ENCODE measurements at places on chromosomes 4 and X.

DNA sequence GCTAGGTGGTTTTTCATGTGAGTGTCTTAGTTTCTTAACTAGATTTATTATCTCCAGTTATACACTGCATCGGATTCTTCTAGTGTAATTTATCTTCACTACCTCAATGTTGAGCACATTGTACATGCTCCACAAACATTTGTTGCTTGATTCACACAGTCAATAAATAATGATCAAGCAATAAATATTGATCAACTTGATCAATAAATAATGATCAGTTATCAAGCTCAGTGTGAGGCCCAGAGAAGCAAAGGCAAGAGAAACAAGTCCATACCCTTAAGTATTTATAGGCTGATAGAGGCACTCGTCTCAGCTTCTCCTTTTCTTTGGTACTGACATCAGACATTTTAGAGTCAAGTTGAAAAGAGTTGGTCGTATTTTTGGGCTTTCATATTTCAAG lies 5.1 kb upstream of the VBP1 start:
- no peak for DNase-seq

GRCh38 chr4:108060164-108060563 lies 70.5 kb downstream of the HADH start:
- no peak for DNase-seq

GRCh38 chr4:77360451-77360850 lies 203.4 kb downstream of the CCNG2 start:
- no peak for DNase-seq

- no peak for DNase-seq
These were observed 1.8 kb upstream of the DOCK11 start for GRCh38 chrX:118493653-118494297.

DNA sequence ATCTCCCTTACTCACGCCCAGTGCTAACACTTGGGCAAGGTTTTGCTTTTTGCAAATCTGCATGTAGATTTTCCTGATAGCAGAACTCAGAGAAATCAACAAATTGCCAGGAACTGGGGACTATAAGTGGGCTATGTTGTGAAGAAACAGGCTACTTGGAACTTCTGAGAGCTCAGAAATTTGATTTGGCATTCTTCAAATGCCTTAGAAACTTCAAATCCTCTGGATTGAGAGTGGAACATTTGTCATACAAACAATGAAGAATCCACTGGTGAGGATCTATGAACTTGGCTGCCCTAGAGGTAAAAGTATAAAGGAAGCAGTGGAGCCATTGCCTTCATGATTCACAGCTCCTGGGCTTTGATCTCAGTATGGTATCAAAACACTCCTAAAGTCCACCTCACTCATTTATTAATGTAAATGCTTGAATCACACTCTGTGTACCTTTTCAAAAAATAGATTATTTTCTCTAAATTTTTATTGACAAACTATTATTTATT lies 126.0 kb downstream of the GLRA3 start:
- DNase-seq = no peak

DNA sequence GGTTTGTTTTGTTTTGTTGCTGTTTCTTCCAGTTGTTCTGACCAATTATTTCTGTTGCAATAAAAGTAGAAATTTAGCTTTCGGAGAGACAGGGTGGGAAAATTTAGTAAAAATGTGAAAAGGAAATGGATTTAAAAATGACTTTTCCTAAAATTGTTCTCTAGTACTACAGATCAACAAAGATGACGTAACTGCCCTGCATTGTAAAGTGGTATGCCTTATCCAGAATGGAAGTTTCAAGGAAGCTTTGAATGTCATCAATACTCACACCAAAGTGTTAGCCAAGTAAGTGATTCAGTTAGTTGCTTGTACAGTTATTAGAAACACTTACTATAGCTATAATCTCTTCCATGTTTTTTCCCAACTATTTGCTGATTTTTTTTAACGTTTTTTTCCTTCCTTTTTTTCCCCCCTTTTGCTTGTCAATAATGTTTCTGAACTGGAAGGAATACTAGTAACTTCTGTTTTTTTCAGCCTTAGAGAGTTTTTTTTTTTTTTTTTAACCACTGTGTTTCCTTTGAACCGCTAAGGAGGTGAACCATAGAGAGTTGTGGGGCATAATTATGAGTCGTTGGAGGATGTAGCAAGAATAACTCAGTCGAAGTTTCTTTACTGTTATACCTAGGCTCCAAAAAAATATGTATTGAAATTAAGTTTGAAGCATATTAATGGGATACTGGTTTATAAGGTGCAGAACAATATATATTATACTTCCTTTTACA lies 2.2 kb downstream of the SRP72 start:
- no peak for DNase-seq

DNA sequence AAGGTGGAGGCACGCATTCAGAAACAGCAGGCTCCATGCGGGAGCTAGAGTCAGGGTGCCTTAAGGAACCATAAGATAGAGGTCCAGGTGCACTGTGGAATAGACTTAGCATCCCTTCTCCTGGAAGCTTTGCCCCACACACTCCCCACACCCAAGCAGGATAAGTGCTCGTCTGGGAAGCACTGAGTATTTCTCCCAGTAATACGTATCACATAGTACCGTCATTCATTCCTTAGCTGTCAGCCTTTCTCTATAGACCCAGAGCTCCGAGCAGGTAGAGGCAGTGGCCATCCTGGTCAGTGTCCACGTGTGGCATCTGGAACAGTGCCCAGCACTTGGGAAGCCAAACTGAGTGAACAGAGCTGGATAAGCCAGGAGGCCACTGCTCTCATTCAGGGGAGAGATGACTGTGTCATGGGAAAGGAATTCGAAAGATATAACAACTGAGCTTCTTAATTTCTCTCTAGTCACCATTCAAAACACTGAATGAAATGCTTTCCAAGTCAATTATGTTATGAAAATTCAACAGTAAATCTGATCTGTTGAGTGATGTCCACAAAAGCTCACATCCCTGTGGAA lies 9.9 kb downstream of the APBB2 start:
- no peak for DNase-seq

GRCh38 chr4:186621959-186622553 lies 66.7 kb upstream of the MTNR1A start:
- DNase-seq = no peak

GRCh38 chr4:182179105-182179504 lies 64.1 kb upstream of the TENM3 start:
- no peak for DNase-seq

GRCh38 chrX:119870626-119871131 lies 854 bp downstream of the RNF113A start:
- no peak for DNase-seq

GRCh38 chr4:66034262-66034661 lies 364.0 kb upstream of the EPHA5 start:
- no peak for DNase-seq

GRCh38 chr4:57418133-57418532 lies 307.9 kb upstream of the IGFBP7 start:
- no peak for DNase-seq

GRCh38 chrX:136115126-136115903 lies 32.0 kb upstream of the FHL1 start:
- DNase-seq = no peak

- no peak for DNase-seq
These were observed 101.0 kb downstream of the ATP11C start for GRCh38 chrX:139831675-139832456.

DNA sequence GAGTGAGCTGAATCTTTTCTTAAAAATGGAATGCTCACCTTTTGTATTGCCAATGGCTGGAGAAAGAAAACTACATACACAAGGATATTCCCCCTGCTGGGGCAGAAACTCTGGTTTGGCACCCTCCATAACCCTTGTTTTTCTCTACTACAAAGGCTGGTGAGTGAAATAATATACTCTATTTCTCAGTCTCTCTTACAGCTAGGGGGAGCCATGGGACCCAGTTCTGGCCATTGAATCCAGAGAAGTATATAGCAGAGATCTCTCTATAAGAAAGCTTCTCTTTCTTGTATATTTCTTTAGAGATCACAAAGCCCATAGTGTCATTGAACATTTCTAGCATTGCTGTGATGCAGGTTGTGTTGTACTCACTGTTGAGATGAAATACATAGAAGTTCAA lies 49.8 kb downstream of the SMPX start:
- DNase-seq = no peak

- DNase-seq = no peak
These were observed 123.2 kb downstream of the TRIML1 start for GRCh38 chr4:188262464-188262863.

DNA sequence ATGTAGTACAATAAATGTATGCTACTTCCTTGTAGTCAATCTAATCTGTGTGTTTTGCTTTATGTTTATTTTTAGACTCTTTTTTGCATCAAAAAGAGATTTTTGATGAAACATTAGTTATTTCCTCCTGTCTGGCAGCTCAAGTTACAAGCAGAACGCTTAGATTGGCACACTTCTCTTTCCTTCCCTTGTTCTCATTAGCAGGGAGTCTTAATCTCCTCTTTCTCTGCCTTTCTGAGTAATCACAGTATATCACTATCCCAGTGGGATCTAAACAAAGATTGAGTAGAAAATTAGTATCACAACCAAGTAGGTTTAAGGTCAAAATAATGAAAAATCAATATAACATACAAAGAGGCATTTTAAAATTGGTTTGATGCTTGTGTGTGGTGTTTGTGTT lies 1192.6 kb downstream of the C4orf33 start:
- DNase-seq = no peak

- no peak for DNase-seq
These were observed 15.2 kb upstream of the GTPBP6 start for GRCh38 chrX:333611-334311.

DNA sequence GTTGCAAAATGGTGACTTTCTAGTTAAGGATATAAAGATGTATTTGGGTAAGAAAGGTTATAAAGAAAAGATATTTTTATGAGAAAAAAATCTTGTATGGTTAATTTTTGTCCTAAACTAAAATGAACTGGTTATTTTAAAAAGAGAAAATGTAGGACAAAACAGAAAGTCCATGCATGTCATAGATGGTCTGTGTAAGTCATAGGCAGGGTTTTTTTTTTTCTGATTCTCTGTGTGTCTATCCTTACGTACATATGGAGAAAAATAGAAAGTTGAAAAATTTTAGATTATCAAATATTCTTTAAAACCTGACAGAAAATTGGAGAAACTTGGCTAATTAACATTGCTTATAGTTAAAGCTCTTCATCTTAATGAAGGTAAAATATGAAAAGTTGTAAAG lies 493.4 kb downstream of the IQCM start:
- no peak for DNase-seq

DNA sequence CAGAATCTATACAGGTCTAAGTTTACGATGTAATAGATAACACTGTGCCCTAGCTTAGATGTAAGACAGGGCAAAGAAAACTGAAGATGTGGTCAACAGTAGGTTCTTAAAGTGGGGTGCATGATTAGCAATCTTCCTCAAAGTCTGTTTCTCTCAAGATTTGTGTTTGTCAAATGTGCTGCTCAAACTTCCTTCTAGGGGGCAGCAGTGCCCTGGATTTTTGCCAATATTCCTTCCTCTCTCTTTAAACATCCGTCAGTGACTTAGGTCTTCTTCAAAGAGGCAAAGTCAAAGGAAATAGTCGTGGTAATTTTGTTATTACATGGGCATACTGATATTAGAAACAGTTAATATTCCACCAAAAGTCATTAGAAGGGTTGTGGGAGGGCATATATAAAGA lies 4.2 kb upstream of the PDHA2 start:
- no peak for DNase-seq
